ENCODE measurements at places on chromosomes 11 and 22. TPM values are rescaled to one million over a fixed set of nuclear protein-coding genes. Genes with fewer than 3 reads are reported as not detected.

Gene CFAP300
- total RNA-seq, result 3.0 TPM

Gene NPAS4
- total RNA-seq, result not detected

Gene MISFA
- total RNA-seq, result 3.7 TPM

Gene OVCH2
- not detected for total RNA-seq

Gene XKR3
- total RNA-seq, result not detected

Gene PTPN5
- total RNA-seq, result 1.1 TPM

Gene VSIG2
- 2.0 TPM for total RNA-seq

Gene VSIG10L2
- not detected for total RNA-seq

Gene OR51T1
- total RNA-seq, result not detected

GRCh38 chr11:125166764-125167291 is 2.3 kb downstream of the PKNOX2 start:
- DNase-seq, result peak; percentile 80

DNA sequence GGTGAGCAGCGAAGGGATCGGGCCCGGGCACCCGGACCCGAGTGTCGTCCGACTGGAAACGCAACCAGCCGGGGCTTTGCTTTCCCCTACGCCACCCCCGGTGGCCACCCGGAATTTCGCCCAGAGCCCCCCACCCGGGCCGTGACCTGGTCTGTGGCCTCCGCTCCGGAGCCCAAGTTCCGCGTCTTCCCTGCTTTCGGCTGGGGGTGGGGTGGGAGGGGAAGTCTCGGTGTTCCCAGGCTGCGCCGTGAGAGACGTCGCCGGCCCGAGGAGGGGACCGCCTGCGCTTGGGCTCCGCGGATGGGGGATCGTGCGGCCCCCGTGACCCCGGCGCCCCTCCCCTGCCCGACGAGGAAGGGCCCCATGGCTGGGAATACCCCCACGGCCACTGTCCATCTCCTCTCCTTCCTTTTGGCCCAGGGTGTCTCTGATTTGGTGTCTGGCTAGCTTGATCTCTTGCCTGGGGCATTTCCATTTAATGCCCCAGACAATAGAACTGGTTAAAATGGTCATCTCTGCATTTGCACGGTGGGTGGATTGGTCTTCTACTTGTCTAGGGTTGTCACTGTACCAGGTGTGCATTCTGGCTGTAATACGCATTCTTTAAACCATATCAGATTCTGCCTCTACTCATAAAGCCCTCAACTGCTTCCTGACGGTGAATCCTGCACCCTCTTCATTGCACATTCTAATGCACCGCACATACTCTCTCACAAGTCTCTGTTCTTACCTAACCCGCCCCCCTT is 789 bp downstream of the SIK2 start:
- no peak for DNase-seq

GRCh38 chr11:79329561-79329960 is 111.3 kb downstream of the TENM4 start:
- no peak for DNase-seq

GRCh38 chr11:67272327-67273259 is 6.3 kb downstream of the GRK2 start:
- peak; percentile 82 for DNase-seq

GRCh38 chr11:126978165-126978564 is 22.4 kb downstream of the KIRREL3 start:
- no peak for DNase-seq

DNA sequence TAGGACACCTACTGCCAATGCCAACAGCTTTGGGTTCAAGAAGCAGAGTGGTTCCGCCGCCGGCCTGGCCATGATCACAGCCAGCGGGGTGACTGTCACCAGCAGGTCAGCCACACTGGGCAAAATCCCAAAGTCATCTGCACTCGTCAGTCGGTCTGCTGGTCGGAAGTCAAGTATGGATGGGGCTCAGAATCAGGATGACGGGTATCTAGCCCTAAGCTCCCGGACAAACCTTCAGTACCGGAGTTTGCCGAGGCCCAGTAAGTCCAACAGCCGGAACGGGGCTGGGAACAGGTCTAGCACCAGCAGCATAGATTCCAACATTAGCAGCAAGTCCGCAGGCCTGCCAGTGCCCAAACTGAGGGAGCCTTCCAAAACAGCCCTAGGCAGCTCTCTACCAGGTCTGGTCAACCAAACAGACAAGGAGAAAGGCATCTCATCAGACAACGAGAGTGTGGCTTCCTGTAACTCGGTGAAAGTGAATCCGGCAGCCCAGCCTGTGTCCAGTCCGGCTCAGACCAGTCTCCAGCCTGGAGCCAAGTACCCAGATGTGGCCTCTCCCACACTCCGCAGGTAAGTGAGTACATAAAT is 115.1 kb downstream of the DBX1 start:
- DNase-seq, result no peak

- no peak for DNase-seq
Measured at GRCh38 chr22:44158816-44159215, 21.9 kb upstream of the PARVG start.

- peak; percentile 86 for DNase-seq
Measured at GRCh38 chr11:8032576-8033304, 45.6 kb downstream of the EIF3F start.

DNA sequence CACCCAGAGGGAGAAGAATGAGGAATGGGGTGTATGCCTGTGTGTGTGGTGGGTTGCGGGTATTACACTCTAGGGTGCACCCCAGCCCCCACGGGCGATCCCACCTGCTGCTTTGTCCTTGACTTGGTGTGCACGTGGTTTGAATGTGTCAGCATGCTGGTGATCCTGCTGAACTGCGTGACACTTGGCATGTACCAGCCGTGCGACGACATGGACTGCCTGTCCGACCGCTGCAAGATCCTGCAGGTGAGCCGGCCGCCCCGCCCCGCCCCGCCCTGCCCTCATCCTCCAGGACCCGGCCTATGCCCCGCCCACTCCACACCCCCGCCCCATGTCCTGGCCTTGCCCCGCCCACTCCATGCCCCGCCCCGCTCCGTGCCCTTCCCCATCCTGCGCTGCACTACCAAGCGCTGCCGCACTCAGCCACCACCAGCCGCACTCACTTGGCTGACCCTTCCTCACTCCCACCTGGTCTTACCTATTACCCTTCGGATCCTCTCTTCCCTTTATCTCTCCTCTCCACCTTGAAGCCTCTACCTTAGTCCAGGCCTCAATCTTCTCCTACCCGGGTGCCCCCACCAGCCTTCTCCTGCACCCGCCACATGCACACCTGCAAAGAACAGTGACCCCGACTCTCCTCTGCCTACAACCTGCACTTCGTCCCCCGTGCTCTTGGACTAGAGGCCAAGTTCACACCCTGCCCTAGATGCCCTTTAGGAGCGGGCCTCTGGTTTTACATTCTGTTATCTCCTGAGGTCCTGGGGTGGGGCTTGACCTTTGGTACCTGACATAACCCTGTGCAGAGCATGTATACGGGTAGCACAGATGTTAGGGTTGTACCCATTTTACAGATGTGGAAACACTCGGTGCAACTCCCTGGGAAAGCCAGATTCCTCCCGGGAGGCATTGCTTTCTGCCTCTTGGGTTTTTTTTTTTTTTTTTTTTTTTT is 27.7 kb downstream of the CACNA1I start:
- DNase-seq, result no peak

- no peak for DNase-seq
Measured at GRCh38 chr11:60500276-60500910, 7.8 kb downstream of the MS4A12 start.

GRCh38 chr11:99351624-99352023 is 330.9 kb downstream of the CNTN5 start:
- no peak for DNase-seq

- DNase-seq, result no peak
Measured at GRCh38 chr11:76256448-76256847, 50.1 kb upstream of the WNT11 start.

Data from mesenteric fat pad (tissue), 1 donor.